ENCODE measurements at places on chromosomes 2 and 18.

GRCh38 chr2:68690851-68691250, 43.8 kb upstream of the ARHGAP25 start:
- no peak for DNase-seq

DNA sequence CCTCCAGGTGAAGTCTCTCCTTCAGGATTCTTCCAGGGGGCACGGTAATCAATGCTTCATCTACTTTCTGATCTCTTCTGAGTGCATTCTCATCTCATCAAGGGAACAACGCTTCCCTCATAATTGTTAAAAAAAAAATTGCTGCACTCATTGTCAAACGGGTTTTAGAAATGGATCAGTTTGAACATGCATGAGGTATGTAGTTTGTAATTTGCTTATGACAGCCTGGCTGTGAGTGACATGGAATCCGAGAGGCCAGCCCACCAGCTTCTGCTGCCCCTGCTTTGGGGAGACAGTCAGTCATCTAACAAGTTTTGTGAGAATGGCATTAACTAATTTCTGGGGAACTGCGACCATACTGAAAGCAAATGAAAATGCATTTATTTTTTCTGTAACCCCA, 791.9 kb upstream of the SOX11 start:
- no peak for DNase-seq

DNA sequence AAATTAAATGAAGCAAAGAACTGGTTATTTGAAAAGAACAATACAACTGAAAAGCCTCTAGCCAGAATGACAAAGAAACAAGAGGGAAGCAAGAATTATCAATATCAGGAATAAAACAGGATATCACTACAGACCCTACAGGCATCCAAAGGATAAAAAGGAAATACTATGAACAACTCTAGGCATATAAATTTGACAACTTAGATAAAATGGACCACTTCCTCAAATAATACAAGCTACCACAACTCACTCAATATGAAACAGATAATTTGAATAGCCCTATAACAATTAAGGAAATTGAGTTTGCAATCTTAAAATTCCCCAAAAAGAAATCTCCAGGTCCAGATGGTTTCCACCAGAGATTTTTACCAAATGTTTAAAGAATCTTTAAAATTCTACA, 19.8 kb downstream of the RPRD1A start:
- DNase-seq = no peak

GRCh38 chr2:101909760-101910159, 82.0 kb upstream of the IL1R2 start:
- DNase-seq = no peak

GRCh38 chr2:133426791-133427190, 141.5 kb downstream of the NCKAP5 start:
- DNase-seq = no peak

DNA sequence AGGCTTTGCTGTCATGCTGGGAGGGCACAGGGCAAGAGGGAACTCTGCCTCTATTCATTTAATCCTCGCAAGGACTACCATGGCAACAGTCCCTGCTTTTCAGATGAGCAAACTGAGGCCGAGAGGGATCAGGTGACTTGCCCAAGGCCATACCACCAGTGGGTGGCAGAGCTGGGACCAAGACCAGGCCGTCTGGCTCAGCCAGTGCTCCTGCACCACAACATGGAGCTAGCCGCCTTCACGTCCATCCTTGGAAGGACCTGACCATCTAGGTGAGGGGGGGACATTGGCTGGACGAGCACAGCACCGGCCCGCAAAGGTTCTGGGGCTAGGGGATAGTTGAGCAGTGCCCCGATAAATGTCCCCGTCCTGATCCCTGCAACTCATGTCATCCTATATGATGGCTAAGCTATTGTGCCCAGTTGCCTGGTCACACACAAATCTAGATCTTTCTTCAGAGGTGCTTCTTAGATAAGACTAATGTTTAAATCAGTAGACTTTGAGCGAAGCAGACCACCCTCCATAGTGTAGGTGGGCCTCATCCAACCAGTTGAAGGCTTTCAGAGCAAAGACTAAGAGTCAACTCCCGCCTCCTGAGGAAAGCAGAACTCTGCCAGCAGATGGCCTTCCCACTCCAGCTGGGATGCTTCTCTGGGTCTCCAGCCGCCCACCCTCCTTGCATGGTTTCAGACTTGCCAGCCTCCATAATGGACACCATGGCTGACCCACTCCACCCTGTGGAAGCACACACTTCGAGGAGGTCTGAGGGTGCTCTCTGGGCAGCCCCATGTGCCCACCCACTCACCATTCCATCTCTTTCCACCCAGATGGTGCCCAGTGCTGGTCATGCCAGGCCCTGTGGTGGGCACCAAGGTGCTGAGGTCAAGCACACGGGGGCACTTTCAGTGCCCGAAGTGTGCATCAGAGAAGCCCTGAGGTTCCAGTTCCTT, 214.8 kb upstream of the RAB6C start:
- no peak for DNase-seq

- no peak for DNase-seq
These were observed 49.6 kb upstream of the BZW1 start for GRCh38 chr2:200762127-200762526.

- no peak for DNase-seq
These were observed 182.1 kb downstream of the KCNH7 start for GRCh38 chr2:162656516-162656915.

GRCh38 chr2:86225581-86225980, 26.3 kb downstream of the MRPL35 start:
- DNase-seq = no peak

DNA sequence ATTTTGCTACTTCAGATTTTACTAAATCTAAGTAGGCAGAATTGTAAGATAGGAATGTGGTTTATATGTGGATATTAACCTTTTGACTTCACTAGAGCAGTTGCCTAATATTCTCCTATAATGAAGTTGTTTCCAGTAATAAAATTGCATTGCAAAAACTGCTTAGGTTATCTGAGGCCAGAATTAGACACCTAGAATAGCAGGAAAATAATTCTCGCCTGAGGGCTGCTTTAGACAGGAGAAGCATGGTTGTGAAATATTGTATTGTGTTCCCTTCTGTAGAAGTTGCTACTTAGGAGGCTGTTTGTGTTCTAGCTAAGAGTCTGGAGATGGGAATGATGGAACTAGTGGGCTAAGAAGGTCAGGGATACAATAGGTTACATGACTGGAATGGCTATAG, 146.3 kb downstream of the PLCL1 start:
- DNase-seq = no peak

DNA sequence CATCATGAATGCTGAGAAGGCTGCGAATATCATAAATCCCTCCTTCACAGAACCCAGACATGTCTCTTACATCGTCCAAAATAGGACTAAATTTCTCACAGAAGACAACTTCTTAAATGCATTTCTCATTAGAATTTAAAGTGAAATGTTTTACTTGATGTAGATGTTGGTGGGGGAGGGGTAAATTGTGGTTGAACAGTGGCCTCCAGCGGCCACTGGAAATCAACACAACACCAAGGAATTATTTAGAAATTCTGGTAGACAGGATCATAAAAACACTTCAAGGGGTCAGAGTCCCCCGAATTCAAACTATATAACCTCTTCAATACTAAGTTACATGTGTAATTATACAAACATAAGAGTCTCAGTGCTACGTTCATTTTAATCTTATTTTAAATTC, 135.9 kb downstream of the ABCA12 start:
- DNase-seq = no peak

DNA sequence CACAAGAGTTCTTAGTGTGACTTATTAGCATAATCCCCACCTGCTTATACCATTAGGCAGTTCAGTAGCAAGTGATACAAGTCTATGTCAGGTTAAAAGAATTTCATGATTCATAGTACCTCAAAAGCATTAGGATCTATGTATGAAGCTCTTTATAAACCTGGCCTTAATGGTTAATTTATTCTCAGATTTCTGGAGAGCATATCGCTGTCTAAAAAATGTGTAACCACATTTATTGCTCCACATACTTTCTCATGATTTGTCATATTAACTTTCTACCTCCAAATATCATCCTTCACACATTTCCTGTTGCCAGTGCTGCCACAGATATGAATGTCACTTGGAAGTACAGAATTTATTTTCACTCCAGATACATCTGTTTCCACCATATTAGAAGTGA, 332.8 kb upstream of the MAP2 start:
- no peak for DNase-seq

DNA sequence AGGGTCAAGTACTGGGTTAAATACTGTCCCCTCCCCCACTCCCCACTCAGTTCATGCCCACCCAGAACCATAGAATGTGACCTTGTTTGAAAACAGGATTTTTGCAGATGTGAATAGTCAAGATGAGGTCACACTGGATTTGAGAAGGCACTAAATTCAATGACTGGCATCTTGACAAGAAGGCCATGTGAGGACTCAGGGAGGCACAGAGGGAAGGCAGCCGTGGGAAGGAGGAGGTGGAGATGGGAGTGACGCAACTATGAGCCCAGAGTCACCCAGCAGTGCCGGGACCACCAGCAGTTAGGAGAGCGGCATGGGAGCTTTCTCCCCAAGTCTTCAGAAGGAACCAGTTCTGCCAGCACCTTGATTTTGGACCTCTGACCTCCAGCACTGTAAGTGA, 257.3 kb downstream of the BCL2 start:
- no peak for DNase-seq

GRCh38 chr2:140529706-140530105, 1601.1 kb downstream of the LRP1B start:
- DNase-seq = no peak

DNA sequence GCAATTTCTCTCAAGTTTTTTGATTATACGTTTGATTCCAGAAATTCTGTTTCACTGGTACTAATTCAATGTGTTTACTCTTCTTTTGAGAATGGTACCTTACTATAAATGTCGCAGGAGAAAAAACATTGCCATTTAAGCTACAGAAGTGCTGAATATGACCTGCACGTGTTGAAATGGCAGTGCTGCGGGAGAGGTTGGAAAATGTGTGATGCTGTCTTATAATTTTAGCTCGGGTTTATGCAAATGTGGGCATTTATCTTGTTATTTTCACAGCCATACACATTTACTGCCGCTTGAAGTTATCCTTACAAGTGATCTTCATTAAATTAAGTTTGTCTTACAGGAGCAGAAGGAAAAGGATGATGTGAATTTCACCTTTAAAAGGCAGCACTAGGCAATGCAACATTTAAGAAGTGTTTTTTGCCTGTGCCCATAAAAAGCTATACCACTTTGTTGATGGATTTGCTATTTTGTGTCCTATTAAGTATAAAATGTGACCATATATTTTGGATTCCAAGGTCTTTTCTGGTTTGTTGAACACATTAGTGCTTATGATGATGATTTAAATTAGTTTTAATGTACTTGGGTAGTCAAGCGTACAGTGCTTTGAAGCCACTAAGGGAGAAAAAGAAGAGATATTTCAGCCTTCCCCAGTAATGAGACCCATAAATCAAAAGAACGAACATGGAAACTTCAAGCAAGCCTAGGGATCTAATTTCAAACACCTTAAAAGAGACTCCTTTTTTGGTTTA, 112.1 kb downstream of the LTBP1 start:
- DNase-seq = no peak

DNA sequence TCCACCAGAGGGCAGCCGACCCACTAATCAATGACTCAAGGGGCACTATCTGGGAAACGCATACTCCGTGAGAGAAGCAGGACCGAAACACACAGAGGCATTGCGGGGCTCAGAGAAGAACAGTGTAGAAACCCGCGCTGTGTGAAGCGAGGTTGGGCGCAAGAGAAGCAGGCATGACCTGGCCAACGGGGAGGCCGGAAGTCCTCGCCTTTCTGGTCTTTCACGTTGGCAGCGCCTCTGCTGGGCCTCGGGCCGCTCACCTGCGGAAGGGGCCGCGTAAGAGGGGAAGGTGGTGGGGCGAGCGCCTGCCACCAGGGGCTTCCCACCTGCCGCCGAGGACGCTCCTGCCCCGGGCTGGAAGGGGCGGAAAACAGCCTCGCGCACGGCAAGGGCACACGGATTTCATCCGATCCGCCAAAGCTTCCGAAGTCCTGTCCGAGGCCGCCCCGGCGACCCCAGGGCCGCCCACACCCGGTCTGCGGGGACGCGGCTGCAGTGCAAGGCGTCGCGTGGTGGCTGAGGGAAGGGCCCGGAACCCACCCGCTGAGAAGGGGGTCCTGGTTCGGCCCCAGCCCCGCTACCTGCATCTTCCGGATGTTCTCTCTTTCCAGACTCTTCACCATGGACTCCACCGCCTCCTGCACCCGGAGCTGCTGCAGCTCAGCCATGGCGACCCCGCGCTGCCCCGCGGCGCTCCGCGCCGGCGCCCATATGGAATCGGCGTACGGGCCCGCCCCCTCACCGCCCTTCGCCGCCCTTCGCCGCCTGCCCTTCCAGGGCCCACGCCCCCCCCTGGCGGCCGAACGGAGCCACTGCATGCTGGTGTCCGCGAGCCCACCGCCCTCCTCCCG, at the start of gene FAM136A:
TSS of gene FAM136A (minus strand) at position 724 of the 851 bp plus-strand sequence. CDS start at position 668, 56 bp downstream.
- peak; percentile 77 for DNase-seq

GRCh38 chr2:162002623-162003235, 71.3 kb downstream of the DPP4 start:
- DNase-seq = no peak

GRCh38 chr18:13531681-13532325, 194.6 kb downstream of the FAM210A start:
- DNase-seq = no peak

- DNase-seq = peak; percentile 44
These were observed 10.9 kb downstream of the CATIP start for GRCh38 chr2:218367415-218368149.

DNA sequence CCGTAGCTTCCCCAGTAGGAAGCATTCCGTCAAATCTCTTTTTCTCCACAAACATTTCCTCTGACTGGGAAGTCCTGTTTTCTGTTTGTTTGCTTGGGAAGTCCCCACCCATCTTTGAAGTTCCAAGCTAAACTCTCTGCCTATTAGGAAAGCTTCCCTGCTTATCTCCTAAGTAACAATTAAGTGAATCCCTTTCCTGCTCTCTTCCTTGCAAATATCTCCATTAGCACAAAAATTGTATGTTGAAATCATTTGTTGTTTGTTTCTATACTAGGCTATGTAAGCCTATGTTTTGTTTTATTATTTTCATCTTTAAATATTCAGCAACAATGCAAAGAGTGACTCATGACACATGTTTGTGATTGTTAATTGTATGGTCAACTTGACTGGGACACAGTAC, 812.6 kb upstream of the LRATD1 start:
- DNase-seq = no peak

DNA sequence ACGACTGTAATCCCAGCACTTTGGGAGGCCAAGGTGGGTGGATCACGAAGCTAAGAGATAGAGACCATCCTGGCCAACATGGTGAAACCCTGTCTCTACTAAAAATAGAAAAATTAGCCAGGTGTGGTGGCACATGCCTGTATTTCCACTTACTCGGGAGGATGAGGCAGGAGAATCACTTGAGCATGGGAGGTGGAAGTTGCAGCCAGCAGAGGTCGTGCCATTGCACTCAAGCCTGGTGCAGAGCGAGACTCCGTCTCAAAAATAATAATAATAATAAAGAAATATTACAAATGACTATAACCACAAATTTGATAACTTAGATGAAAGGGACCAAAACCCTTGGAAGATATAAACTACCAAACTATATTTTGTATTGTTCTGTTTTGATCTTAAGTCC, 226.3 kb upstream of the GULP1 start:
- DNase-seq = no peak

DNA sequence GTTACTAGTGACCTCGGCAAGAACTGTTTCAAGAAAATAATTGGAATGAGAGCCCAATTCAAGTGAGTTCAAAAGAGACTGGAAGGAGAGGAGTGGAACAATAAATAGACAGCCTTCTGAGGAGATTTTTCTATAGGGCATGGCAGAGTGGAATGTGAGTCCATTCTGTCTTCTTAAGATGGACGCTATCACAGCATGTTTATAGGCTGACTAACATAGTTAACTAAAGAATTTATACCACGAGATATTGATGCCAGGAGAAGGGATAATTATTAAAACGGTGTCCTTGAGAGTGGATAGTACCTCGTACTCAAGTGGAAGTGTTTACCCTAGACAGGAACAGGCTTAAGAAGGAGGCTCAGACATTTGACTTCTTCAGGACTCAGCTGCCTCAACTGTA, 143.5 kb upstream of the RBBP8 start:
- no peak for DNase-seq
